ENCODE measurements at places on chromosomes 1 and 21.

DNA sequence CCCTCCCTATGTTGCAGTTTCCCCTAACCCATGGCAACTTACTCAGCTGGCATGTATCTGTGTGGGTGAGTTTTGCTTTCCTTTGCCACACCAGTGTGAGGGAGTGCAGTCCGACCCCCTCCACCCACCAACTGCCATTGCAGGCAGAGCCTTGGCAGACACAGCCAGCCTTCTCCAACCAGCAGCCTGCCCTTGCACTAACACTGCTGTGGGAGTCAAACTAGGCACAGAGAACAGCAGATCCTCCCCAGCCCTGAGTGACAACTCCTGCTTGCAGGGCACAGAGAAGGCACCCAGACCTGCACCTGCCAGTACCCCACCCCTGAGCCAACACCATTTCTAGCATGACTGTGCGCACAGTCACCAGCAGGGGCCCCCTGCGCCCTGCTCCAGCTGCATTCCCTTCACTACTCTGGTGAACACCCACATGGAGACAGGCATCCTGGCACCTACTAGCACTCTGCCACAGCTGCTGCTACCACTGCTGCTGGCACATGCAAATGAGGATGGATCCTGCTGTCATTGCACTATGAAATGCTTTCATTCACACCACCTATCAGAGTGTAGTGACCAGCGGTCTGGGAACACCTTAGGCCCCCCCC is 98.4 kb downstream of the MAGI3 start:
- DNase-seq, result no peak

- DNase-seq, result no peak
Observed at GRCh38 chr1:179935909-179936496, 18.6 kb upstream of the CEP350 start.

DNA sequence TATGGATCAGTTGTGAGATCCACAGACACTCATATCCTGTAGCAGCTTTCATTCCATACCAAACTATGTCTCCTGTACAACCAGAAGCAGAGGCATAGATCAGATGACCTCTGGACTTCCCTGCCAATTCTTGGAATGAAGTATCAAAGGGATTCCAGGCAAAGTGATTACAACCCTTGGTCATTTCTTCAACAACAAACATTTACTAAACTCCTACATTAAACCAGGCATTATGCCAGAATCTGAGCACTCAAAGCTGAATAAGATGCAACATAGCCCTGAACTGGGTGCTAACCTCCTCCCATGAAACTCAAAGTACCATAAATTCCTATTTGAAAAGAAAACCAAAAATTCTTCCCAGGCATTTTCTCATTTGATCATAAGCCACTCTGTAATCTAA is 121.2 kb upstream of the SGIP1 start:
- DNase-seq, result no peak

- no peak for DNase-seq
Observed at GRCh38 chr1:185938396-185938795, 204.2 kb downstream of the HMCN1 start.

DNA sequence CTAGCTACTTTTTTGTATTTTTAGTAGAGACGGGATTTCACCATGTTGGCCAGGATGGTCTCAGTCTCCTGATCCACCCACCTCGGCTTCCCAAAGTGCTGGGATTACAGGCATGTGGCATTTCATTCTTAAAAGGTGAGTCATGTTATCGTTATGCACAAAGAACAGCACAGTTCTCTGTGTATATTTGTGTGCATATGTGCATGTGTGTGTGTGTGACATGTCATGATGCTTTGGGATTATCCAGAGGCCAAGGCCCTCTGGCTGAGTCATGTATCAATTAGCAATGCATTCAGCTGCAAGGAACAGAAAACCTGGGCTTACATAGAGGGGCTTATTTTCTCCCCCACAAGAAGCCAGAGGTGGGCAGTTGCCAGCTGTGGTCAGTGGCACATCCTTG is 301.7 kb upstream of the KAZN start:
- DNase-seq, result no peak

- no peak for DNase-seq
Observed at GRCh38 chr1:24803987-24804530, 58.8 kb downstream of the CLIC4 start.

All from NCI-H345 (cell line).